ENCODE measurements at places on chromosomes 3 and 15. TPM values are rescaled to one million over a fixed set of nuclear protein-coding genes. Genes with fewer than 3 reads are reported as not detected.

DNA sequence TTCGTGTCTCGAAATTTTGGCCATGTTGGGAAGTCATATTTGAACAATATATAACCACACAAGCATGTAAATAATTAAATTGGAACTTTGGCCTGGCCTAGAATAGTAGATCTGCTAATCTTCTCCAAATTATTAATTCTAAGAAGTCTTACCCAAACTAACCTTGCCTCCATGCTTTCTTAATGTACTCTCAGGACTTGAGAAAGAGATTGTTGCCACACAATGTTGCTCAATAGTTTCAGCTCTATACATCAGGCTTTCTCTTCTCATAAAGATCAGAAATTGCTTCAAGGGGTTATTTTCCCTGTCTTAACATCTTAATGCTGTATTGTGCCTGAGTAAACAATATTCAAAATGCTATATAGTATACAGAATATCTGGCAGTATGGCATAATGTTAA is 202.7 kb upstream of the LRIG1 start:
- DNase-seq: no peak

DNA sequence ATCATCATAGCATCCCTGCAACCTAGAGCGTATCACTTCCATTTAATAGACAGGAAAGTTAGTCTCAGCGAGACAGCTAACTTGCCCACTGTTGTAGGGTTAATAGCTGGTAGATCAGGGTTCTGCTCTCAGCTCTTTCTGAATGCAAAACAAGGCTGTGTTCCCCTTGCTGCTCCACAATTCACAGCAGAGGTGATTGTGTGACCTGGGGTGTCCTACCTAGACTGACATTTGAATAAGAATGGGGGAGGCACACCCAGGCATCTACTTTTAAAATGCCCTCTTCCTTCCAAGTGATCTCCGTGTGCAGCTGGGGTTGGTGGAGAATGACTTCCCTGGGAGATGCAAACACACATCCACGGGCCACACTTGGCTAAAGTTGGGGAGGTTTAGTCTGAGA is 43.0 kb upstream of the CACNA2D3 start:
- no peak for DNase-seq

- DNase-seq: no peak
Observed at GRCh38 chr15:28110481-28110881, 11.4 kb upstream of the OCA2 start.

GRCh38 chr3:177341736-177342419 is 144.6 kb upstream of the TBL1XR1 start:
- no peak for DNase-seq

GRCh38 chr15:24761704-24762302 is 86.2 kb downstream of the NPAP1 start:
- DNase-seq: no peak

DNA sequence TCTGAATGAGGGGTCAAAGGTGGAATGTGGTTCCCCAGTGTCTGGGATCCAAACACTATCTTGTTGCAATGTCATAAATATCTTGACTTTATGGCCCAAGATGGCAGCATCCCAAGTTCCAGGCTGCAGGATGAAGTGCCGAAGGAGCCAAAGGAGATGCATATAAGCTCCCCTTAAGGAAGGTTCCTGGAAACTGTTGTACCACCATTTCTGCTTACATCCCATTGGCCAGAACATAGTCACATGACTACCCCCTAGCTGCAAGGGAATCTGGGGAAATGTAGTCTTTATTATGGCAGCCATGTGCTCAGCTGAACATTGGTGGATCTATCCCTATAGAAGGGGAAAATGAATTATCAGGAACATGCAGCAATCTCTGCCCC is 54.3 kb downstream of the BDH1 start:
- DNase-seq: no peak

DNA sequence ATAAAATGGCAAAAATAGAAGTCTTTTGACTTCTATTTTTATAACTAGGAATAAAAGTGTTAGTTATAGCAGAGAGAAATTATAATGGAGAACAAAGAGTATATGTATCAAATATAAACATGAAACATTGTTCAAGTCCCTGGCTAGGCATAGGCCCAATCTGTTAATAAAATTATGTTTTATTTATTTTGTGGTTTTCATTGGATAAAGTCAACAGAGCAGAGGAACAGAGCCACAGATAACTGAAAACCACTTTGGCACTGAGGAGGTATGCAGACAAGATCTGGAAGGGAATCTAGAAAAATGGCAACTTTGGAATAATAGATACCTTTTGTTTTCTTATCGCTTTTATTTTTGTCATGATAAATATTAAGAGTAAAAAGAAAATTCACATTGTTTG is 50.4 kb upstream of the ICE2 start:
- DNase-seq: no peak

- no peak for DNase-seq
Observed at GRCh38 chr3:167051421-167051820, 328.7 kb downstream of the ZBBX start.

DNA sequence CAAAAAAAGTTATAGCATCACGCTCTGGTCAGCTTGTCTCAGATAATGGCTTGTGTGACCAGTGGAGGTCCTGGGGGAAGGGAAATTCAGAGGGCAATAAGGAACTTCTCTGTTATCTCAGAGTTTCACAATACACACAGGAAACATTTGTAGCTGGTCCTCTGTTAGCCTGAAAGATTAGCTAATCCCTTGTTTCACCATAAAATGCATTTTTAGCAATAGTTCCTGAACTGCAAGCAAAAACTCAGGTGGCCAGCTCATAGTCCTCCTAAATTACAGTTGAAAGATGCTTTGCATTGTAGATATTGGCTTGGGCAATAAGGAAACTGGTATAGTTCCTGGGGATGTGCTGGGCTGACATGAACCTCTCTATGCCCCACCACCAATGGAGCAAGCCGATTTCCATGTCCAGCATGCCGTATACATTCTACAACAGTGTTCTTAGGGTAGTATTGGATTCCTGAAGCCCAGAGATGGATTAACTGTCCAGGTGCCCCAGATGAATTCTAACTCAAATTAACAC is 141.5 kb upstream of the TBL1XR1 start:
- no peak for DNase-seq

GRCh38 chr3:168121184-168122017 is 25.7 kb upstream of the GOLIM4 start:
- DNase-seq: no peak

GRCh38 chr15:65550681-65551098 is 20.4 kb downstream of the HACD3 start:
- DNase-seq: no peak

DNA sequence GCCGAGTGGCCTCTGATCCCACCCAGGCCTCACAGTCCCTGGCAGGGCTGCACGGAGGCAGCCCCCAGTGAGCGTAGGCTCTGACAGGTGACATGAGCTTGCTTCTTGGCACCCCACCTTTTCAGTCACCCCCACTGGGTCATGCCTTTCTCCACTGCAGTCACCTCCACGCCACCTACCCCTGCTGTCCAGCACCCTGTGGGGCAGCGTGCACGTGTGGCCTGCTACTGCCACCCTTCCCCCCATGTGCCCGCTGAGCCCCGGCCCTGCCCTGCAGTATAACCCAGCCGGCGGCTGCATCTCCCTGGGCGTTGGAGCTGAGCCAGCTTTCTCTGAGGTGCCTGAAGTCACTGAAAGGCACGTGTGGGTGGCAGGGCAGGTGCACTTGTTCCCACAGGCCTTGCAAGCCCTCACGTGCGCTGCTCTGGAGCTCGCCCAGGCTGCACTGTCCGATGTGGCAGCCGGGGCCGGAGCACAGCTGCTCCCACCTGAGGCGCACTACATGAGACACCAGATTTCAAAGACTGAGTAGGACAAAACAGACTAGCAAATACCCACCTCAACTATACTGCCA is 65.6 kb downstream of the NIPA2 start:
- DNase-seq: no peak

The C3orf20 gene
- 0.13 TPM for total RNA-seq

All from endothelial cell (in vitro differentiated cells).